Progenitor cell of endocrine pancreas (in vitro differentiated cells): ENCODE measurements at places on chromosomes 11 and 22. TPM values are rescaled to one million over a fixed set of nuclear protein-coding genes. Genes with fewer than 3 reads are reported as not detected.

The NCAM1 gene
- total RNA-seq = 17.8 and 27.3 TPM in 2 replicates

The KCNK7 gene
- total RNA-seq = 0.95 and 1.7 TPM in 2 replicates

The C11orf16 gene
- not detected in 2 replicates for total RNA-seq

- no peak overlapping the region for H3K4me3 ChIP-seq
- peaks cover 30% of the 10 kb centered on the region for H3K36me3 ChIP-seq
- H3K4me1 ChIP-seq = peaks cover 21% of the 10 kb centered on the region
- H3K27me3 ChIP-seq = no peaks in the 10 kb centered on the region
- H3K27ac ChIP-seq = no peak overlapping the region
Measured at GRCh38 chr11:71443736-71444445, 4.3 kb downstream of the DHCR7 start.

The PANX2 gene
- 6.2 and 6.3 TPM in 2 replicates for total RNA-seq
